ENCODE measurements at places on chromosomes 16 and 17. TPM values are rescaled to one million over a fixed set of nuclear protein-coding genes. Genes with fewer than 3 reads are reported as not detected.

Gene MYH11
- total RNA-seq: not detected

Gene HOXB3
- 14.5 TPM for total RNA-seq

Gene TBC1D3
- total RNA-seq: not detected

Gene LASP1
- total RNA-seq: 122 TPM

Gene NPIPB6
- total RNA-seq: 4.5 TPM

- no peaks in the 10 kb centered on the region for H3K27me3 ChIP-seq
- H3K27ac ChIP-seq: no peak overlapping the region
- peaks cover 19% of the 10 kb centered on the region for H3K4me1 ChIP-seq
- no peak for DNase-seq
- H3K4me3 ChIP-seq: no peak overlapping the region
- H3K36me3 ChIP-seq: no peaks in the 10 kb centered on the region
Measured at GRCh38 chr17:38926293-38927070, 1.1 kb downstream of the LASP1NB start.

DNA sequence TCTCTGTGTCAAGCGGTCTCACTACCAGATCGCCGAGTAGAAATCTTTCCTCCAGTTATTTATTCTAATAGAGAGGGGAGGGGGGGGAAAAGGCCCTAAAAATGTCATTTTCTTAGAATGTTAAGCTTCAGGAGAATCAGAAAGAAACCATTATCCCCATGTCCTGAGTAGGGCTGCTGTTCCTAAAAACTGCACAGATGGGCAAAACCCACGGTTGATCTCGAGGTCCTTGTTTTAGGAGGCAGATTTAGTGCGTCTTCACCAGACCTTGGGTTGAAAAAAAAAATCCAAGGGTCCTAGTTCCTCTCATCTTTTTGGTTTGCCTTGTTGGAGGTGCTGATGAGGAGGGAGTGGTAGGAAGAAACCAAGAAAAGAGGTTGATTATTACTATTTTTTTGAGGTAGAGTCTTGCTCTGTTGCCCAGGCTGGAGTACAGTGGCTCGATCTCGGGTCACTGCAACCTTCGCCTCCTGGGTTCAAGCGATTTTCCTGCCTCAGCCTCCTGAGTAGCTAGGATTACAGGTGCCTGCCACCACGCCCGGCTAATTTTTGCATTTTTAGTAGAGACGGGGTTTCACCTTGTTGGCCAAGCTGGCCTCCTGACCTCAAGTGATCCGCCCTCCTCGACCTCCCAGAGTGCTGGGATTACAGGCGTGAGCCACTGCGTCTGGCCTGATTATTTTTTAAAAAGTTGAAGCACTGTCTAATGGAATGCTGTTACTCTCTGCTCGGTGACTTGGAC lies 1.4 kb downstream of the CBFB start:
- H3K27ac ChIP-seq: peak overlapping the region; percentile 68
- no peaks in the 10 kb centered on the region for H3K36me3 ChIP-seq
- DNase-seq: no peak
- H3K4me3 ChIP-seq: peak overlapping the region; percentile 20

GRCh38 chr16:27174798-27175197 lies 28.5 kb upstream of the KDM8 start:
- H3K27me3 ChIP-seq: no peaks in the 10 kb centered on the region
- H3K27ac ChIP-seq: no peak overlapping the region
- DNase-seq: no peak
- peaks cover 68% of the 10 kb centered on the region for H3K4me1 ChIP-seq
- H3K4me3 ChIP-seq: no peak overlapping the region
- H3K36me3 ChIP-seq: no peaks in the 10 kb centered on the region

DNA sequence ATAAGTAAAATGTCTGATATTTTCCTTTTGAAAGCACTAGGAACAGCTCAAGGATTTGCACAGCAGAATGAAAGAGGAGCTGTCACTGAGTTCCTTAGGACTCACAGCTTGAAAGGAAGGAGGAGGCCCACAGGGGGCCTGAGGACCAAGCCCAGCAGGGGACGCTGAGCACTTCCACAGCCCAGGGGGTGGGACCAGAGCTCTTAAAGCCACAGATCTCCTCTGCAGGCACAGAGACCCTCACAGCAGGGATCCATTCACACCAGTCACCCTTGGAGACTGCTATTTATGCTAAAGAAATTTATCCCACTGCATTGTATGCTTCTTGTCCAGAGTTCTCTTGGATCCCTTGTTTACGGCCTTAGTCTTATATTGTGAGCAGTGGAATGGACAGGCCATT lies 253.3 kb downstream of the STX8 start:
- no peak overlapping the region for H3K4me3 ChIP-seq
- H3K36me3 ChIP-seq: no peaks in the 10 kb centered on the region
- no peak for DNase-seq
- H3K4me1 ChIP-seq: no peaks in the 10 kb centered on the region

DNA sequence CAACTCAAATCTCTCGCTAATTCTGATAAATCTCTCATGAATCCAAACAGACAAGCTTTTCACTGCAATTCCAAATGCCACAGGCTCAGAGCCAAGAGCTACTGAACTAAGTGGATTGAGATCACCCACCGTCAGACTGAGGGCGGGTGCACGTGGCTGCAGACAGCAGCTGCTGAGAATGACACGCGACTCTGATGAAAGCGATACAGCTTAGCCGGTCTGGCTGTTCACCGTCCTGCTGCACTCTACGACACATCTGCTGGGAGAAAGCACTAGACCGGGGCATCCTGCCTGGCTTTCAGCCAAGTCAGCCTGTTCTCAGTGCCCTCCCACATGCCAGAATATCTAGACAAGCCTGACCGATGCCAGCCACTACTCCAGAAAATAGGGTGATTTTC lies 42.6 kb downstream of the KLHDC4 start:
- peaks cover 39% of the 10 kb centered on the region for H3K36me3 ChIP-seq
- H3K4me3 ChIP-seq: no peak overlapping the region
- H3K27me3 ChIP-seq: no peaks in the 10 kb centered on the region
- no peak for DNase-seq
- H3K4me1 ChIP-seq: peaks cover 3% of the 10 kb centered on the region
- no peak overlapping the region for H3K27ac ChIP-seq

GRCh38 chr16:69448470-69449193 lies 24.2 kb downstream of the CYB5B start:
- no peaks in the 10 kb centered on the region for H3K27me3 ChIP-seq
- no peak for DNase-seq
- peaks cover 8% of the 10 kb centered on the region for H3K36me3 ChIP-seq
- peaks cover 16% of the 10 kb centered on the region for H3K4me1 ChIP-seq

DNA sequence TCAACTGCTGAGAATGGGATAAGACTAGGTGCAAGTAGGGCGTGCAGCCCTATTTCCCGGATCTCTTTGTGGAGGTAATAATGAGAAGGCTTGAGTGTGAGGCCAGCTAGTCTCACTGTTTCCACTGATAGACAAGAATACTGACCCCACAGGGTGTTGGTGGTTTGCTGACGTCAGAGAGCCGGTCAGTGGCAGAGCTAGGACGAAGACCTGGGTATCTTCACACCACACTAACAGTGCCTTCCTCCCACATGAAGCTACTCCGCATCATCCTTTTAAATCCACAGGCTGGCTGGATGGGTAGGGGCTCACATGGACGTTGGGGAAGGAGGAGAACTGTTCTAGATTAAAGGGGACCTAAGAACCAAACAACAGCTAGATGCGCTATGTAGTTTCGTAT lies 68.0 kb downstream of the ZFHX3 start:
- no peak for DNase-seq
- H3K4me1 ChIP-seq: no peaks in the 10 kb centered on the region
- H3K36me3 ChIP-seq: no peaks in the 10 kb centered on the region

GRCh38 chr16:381789-382717 lies at the start of gene PGAP6:
Gene PGAP6, minus strand, starts transcription at chr16:381978. Its CDS starts 157 bp downstream, at chr16:381821.
- peaks cover 37% of the 10 kb centered on the region for H3K4me1 ChIP-seq
- H3K36me3 ChIP-seq: no peaks in the 10 kb centered on the region
- peak within 1 kb of the TSS; percentile 47 for H3K4me3 ChIP-seq
- peak within 1 kb of the TSS; percentile 59 for H3K27ac ChIP-seq
- H3K27me3 ChIP-seq: no peaks in the 10 kb centered on the region

- peaks cover 68% of the 10 kb centered on the region for H3K4me1 ChIP-seq
- peak within 1 kb of the TSS; percentile 79 for H3K27ac ChIP-seq
- no peaks in the 10 kb centered on the region for H3K27me3 ChIP-seq
Measured at GRCh38 chr17:28571361-28572122, at the start of gene PIGS. Gene PIGS, minus strand, starts transcription at chr17:28571524. Its CDS starts 28 bp downstream, at chr17:28571496.

GRCh38 chr17:41593306-41593981 lies 6.7 kb upstream of the KRT14 start:
- H3K4me1 ChIP-seq: no peaks in the 10 kb centered on the region
- no peak overlapping the region for H3K4me3 ChIP-seq
- no peak overlapping the region for H3K27ac ChIP-seq
- no peaks in the 10 kb centered on the region for H3K36me3 ChIP-seq
- peaks cover 6% of the 10 kb centered on the region for H3K27me3 ChIP-seq

Data from CD4-positive, alpha-beta memory T cell (primary cell).